Substantia nigra (tissue), 51 donors: ENCODE measurements at places on chromosomes 1 and 21.

DNA sequence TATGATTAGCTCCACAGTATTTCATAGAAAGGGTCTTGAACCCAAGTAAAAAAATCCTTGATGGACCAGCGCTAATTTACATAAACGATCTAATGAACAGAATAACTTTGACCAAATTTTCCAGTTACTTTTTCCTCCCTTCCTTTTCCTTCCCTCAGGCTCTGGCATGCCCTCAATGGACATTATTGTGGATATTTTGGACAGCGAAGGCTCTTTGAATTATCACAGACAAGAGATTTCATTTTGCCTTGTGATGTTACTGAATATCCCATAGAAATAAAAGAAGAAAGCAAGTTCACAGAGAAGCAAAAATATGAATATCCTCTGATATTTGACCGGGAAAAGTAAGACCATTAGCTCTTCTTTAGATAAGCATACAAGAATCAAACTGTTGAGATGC lies 60.3 kb upstream of the EXO1 start:
- no peak for DNase-seq

DNA sequence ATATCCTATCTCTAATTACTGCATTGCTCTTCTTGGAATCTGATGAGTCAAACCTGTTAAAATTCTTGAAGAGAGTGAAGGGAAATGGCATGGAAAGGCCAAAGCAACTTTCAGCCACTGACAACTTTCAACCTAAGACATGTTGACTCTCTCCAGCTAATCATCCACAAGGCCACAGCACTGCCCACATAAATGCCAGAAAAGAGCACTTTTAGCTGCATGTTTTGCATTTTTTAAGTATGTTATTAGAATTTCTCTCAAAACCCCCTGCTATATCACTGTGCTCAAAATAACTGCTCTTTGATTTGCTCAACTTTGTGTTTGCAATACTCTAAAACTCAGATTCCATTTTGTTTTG lies 352.5 kb downstream of the ADGRL2 start:
- DNase-seq: no peak

DNA sequence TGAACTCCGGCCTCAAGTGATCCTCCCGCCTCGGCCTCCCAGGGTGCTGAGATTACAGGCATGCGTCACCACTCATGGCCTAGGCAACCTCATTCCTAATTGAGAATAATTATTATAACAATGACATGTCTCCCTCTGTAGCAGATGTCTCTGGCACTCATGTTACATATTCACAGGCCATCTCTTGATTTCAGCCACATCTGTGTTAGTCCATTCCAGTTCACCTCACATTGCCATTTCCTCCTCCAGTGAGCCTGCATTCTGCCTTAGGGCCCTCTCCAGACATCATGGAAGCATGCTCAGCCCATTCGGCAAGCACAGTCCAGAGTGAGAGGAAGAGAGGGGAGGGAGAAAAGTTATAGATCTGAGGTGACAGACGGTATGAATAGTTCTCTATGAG lies 32.5 kb downstream of the CDKN2C start:
- DNase-seq: no peak

GRCh38 chr1:30866594-30866993 lies 42.0 kb downstream of the SDC3 start:
- DNase-seq: no peak

DNA sequence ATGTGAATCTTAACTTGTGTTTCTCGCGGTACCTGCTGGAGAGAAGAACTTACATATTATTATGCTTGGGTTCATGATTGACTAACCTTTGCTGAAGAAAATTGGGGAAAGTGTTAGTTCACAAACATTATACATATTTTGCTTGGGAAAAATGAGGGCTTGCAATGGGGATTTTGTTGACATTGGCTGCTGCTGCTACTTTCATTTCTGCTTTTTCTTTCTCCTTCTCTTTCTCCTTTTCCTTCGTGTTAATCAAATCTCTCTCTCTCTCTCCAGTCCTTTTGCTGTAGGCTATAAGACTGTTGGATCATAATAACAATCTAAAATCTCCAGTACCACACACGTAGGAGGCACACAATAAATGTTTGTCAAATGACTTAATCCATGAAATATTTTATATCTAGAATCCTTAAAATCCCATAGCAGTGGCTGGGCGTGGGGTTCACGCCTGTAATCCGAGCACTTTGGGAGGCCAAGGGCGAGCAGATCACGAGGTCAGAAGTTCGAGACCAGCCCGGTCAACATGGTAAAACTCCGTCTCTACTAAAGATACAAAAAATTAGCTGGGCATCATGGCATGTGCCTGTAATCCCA lies 23.0 kb downstream of the IRF2BP2 start:
- DNase-seq: no peak

DNA sequence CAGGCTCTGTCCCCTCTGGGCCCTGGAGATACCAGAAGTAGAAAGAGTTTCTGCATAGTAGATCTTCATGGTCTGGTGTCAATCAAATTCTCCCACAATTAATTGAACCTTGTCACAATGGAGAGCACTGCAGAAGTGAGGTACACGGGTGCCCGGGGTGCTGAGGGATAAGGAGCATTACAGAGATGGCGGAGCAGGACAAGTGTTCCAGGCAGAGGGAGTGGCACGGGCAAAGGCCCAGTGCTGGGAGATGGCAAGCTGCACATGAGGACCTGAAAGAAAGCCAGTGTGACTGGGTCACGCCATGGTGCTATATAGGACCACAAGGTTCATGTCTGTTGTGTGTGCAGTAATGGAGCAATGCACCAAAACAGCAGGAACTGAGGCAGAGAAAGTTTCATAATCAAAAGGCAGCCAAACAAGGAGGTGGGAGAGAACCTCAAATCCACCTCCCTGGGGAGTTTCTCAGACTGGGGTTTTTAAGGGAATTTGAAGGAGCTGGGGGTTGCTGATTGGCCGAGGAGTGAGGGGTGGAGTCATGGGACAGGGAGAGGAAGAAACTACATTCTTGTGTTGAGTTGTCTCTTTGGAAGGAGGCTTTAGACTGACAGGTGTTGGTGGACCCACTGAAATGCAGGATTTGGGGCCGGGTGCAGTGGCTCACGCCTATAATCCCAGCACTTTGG lies 27.7 kb downstream of the ACOT11 start:
- no peak for DNase-seq

DNA sequence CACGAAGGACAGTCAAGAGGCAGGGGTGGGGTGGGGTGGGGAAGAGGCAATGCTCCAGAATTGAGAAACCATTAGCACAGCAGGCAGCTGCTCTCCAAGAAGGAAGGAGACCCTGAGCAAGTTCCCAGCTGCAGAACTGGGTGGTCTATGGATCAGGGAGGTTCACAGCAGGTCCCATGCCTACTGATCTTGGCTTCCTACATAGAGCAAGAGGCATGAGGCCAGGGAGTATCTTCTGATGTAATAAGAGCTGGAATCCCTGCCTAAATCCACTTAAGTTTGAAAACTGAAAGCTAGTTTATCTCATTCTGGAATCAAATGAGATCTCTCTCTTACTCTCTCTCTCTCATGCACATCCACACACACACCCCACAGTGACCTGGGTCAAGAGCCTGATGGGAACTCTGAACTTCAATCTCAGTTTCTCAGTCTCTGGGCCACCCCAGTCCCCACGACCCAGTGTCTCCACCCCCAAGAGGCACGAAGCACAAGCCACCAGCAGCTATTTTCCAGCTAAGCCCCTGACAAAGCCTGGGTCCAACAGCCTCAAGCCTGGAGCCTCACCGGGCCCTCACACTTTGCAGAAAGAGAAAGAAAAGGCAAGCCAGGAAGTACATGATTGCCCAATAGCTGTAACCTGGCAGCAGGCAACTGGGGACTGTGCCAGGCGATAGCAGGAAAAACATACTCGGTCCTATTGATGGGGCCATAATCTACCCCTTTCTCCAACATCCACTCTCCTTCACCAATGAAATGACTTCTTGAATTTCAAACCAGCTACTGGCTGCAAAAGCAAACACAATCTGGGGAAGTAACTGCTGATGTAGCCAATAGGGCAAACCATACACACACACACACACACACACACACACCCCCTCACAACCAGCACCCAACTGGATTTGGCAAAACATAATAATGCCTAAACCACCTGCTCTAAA lies 2.2 kb downstream of the NUAK2 start:
- no peak for DNase-seq

GRCh38 chr1:211068976-211069375 lies 65.0 kb downstream of the KCNH1 start:
- DNase-seq: no peak

GRCh38 chr1:64645735-64646134 lies 99.1 kb upstream of the RAVER2 start:
- DNase-seq: no peak

DNA sequence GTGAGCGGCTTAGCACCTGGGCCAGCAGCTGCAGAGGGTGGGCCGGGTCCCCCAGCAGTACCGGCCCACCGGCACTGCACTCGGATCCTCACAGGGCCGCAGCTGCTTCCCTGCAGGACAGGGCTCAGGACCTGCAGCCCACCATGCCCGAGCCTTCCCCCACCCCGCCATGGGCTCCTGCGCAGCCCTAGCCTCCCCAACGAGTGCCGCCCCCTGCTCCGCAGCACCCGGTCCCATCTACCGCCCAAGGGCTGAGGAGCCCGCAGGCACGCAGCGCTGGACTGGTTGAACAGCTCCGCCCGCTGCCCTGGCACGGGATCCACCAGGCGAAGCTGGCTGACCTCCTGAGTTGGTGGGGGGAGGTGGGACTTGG lies 6.3 kb upstream of the ACBD6 start:
- DNase-seq: no peak

- DNase-seq: no peak
Measured at GRCh38 chr1:44519035-44519676, 114.1 kb downstream of the RNF220 start.

DNA sequence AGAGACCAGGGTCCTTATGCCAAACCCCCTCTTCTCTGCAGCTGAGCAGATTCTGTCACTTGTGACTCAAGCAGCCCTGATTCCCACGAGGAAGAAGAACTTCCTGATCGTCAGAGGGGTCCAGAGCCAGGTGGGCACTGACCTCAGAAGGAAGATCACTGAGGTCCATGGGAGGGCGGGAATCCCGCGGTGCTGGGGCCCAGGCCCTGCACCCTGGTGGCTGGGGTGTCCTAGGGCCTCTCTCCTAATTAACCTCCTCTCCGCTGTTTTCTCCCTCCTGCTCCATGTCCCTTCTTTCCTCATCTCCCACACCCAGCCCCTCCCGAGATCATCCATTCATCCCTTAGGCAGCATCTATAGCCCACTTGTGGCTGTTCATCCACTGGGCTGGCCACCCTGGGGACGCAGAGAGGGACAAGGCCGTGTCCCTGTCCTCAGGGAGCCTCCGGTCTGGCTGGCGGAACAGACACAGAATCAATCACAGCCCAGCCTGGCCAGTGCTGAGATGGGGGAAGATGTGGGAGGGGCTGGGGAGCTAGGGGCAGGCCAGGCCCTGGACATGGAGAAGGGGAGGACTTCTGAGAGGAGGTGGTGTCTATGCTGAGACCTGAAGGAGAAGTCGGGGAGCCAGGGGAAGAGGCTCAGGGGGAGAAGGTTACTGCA lies 638.3 kb downstream of the MATN1 start:
- DNase-seq: no peak

DNA sequence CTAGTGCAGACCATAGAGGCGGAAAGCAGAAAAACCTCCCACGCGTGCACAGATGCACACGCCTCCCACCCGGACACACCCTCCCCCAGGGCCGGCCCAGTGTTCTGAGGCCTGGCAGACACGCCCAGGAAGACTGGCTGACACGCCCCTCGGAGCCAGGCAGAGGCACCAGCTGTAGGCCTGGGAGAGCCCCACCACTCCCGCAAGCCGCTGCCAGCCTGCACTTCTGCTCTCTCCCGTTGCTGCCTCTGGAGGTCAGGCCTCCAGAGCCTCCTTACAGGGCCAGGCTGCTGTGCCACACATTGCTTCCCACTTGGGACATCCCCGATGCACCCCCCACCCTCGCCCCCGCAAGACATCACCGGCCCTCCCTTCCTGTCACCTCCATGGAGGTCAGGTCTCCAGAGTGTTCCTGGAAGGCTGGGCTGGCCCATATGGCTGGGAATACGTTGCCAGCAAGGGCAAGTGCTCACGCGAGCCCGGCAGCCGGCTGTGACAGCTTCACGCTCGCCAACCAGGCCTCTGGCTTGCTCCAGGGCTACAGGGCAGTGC lies 40.4 kb downstream of the CASZ1 start:
- DNase-seq: no peak
